ENCODE measurements at places on chromosomes 2 and 18.

GRCh38 chr2:177342736-177343135 is 49.8 kb upstream of the AGPS start:
- DNase-seq = no peak

- peak; percentile 76 for DNase-seq
Observed at GRCh38 chr18:79246309-79247108, 149.2 kb upstream of the NFATC1 start.

GRCh38 chr2:140895378-140895777 is 1235.4 kb downstream of the LRP1B start:
- no peak for DNase-seq

DNA sequence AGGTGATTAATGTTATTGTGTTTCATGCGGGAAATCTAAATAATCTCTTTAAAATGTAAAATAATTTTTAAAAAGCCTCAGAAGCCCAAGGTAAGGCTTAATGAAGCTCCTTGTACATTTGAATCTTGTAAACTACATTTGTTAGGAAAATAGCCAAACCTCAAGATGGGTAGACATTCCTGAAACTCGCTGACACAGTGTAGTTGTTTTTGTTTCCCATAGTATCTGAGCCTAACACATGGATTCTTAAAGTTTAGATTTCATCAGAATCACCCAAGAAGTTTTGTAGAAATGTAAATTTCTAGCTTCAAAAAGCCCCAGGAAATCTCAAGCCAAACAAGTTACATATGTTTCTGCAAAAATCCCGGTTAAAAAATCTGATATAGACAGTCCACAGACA is 1221.1 kb upstream of the ACVR2A start:
- no peak for DNase-seq

DNA sequence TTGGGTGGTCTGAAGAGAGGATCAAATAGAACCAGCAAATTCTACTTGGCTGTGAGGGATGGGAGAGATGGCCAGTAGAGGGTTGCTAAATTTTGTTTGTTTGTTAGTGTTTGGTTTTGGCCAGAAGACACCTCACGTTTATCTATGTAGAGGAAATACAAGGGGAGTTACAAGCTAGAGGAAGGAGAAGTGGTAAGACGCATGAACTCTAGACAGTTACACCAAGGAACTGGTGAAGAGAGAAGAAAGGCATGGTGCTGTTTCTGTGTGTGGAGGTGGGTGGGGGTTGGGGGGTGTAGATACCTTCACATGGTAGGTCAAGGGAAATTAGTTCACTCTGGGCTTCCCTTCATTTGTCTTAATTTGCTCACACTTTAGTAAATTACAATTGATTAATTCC is 25.6 kb downstream of the RASGRP3 start:
- no peak for DNase-seq
